Endothelial cell (in vitro differentiated cells): ENCODE measurements at places on chromosomes 16 and 17.

GRCh38 chr16:17454162-17454730, 16.5 kb downstream of the XYLT1 start:
- no peaks in the 10 kb centered on the region for H3K4me1 ChIP-seq
- no peaks in the 10 kb centered on the region for H3K36me3 ChIP-seq
- H3K4me3 ChIP-seq, result no peak overlapping the region
- H3K27ac ChIP-seq, result no peak overlapping the region

DNA sequence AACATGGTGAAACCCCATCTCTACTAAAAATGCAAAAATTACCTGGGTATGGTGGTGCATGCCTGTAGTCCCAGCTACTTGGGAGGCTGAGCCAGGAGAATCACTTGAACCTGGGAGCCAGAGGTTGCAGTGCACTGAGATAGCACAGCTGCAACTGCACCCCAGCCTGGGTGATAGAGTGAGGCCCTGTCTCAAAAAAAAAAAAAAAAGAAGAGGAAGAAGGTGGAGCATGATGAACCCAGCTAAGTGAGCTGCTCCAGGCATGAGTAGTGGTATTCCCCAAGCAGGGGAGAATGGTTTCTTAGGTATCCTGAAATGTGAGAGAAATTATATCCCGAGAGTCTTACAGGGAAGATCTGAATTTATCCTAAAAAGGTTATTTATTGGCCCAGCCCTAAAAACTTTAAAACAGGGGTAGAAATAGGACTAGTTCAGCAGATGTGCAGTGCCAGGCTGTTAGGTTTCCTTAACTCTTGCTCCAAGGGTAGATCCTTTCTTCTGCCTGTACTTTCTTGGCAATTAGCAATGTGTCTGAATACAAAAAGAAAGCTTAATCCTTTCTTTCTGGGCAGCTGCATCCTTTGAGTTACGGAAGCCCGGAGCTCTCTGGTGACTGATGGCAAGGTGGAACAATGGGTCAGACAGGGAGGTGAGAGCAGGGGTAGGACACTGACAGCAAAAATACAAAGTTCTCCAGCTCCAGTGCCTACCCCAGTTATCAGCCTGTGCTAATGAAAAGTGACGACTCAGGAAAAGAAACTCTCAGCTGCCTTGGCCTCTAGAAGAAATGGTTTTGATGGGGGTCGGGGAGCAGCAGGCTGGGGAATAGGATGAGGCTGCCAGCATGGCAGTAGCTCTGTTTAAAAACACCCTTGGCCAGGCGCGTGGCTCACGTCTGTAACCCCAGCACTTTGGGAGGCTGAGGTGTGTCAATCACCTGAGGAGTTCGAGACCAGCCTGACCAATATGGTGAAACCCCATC, 36.5 kb upstream of the TOB1 start:
- H3K27me3 ChIP-seq, result peaks cover 8% of the 10 kb centered on the region
- no peak overlapping the region for H3K27ac ChIP-seq
- no peaks in the 10 kb centered on the region for H3K36me3 ChIP-seq
- no peak overlapping the region for H3K4me3 ChIP-seq
- H3K4me1 ChIP-seq, result peaks cover 28% of the 10 kb centered on the region
- no peak for DNase-seq

DNA sequence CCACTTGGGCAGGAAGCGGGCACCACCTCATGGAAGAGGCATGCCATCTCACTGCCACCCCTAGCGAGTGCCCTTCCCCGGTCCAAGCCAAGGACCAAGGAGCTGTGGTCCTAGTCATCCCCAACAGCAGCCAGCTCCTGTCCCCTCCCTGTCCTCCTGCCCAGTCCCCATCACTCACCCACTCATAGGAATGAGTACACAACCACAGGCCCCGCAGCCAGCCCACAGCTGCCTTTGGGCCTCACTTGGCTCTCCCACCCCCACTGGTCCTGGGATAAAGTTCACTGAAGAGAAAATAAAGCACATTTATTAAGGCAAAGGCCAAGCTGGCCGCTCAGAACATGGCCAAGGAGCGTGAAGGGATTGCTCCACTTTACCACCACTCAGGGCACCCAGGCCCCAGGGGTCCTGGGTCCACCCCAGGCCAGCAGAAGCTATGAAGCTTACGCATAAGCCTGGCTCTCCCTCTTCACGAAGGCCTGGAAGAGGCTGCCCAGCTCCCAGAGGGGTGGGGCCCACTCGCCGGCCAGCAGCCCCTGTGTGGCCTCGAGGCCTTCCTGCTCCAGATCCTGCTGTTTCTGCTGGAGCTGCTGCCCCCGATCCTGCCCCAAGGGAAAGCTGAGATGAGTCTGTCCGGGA, 3.6 kb downstream of the SCRN2 start:
- H3K27ac ChIP-seq, result peak overlapping the region; percentile 57
- peaks cover 56% of the 10 kb centered on the region for H3K4me1 ChIP-seq
- H3K36me3 ChIP-seq, result peaks cover 16% of the 10 kb centered on the region
- H3K27me3 ChIP-seq, result peaks cover 3% of the 10 kb centered on the region
- DNase-seq, result no peak

GRCh38 chr16:78906135-78906534, 694.4 kb downstream of the MAF start:
- H3K27me3 ChIP-seq, result no peaks in the 10 kb centered on the region
- no peak overlapping the region for H3K4me3 ChIP-seq
- H3K27ac ChIP-seq, result peak overlapping the region; percentile 61
- no peaks in the 10 kb centered on the region for H3K36me3 ChIP-seq
- DNase-seq, result no peak

DNA sequence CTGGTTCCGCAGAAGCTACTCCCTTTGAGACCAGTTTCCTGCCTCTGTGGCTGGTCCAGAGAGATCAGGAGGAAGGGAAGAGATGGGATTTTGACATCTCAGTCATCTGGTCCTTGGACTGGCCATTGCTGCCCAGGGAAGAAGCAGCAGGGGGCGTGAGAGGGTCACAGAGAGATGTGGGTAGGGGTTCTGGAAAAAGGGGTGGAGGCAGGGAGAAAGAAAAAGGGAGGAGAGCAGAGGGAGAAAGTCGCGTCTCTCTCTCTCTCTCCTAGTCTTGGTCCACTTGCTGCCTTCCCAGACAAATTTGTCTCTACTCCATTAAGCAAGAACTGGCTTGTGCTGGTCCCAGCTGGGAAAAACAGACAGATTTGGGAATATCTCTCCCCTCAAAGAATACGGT, 4.4 kb downstream of the SHBG start:
- H3K27me3 ChIP-seq, result peaks cover 2% of the 10 kb centered on the region
- no peak overlapping the region for H3K27ac ChIP-seq
- no peaks in the 10 kb centered on the region for H3K36me3 ChIP-seq
- no peak overlapping the region for H3K4me3 ChIP-seq
